SW 1271 (cell line): ENCODE measurements at places on chromosomes 5 and 9.

DNA sequence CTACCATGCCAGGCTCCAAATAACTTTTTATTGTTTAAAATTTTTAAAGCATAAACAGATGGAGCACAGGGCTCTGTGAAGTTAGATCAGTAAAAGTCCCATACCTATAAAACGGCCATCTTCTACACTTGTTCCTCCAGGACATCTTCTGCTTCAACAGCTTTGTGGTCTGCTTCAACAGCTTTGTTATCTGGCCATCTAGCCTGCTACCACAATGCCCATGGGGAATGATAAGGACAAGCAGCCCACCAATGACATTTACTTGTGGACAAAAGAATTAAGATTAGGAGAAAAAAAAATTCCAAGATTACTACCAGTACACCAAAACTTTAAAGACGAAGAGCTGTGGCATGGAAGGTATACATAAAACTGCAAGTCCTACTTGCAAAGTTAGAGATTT is 2.2 kb upstream of the VPS13A start:
- no peak for DNase-seq

GRCh38 chr5:119631660-119632059 is 2.3 kb downstream of the FAM170A start:
- no peak for DNase-seq

DNA sequence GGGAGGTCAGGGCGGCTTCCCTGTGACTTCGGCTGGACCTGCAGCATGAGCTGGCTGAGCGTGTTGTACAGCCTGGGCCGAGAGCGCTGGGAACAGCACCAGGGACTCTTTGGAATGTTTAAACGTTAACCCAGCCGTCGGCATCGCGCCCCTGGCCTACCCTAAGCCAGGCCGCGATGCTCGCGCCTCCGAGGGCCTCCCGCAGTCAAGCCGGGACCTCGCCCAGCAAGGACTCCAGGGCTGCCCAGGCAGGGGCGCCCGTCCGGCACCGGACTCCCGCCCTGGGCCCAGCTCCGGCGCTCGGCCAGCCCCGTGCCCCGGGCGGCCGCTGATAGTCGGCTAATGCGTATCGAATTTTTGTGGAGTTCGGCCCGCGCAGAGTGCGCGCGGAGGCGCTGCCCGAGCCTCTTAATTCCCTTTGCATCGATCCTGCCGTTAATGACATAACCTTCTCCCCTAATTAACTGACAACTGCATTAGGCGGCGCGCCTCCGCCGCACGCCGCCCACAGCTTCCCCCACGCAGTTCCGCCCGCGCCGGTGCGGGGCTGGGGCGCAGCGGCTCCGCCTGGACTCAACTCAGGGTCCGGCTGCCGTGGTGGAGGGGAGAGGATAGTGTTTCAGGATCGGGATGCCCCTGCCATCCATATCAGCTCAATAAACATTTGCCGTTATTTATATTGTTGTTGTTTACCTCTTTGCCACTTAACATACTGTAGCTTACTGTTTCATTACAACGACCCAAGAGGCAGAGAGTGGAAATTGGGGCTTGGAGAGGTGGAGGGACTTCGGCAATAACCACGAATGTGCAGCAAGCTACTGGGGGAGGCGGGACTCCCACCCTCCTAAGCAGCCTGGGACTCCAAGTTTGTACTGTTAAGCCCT is 28.8 kb upstream of the CDC23 start:
- DNase-seq, result no peak

- no peak for DNase-seq
Measured at GRCh38 chr5:179208706-179209358, 136.4 kb downstream of the ADAMTS2 start.

DNA sequence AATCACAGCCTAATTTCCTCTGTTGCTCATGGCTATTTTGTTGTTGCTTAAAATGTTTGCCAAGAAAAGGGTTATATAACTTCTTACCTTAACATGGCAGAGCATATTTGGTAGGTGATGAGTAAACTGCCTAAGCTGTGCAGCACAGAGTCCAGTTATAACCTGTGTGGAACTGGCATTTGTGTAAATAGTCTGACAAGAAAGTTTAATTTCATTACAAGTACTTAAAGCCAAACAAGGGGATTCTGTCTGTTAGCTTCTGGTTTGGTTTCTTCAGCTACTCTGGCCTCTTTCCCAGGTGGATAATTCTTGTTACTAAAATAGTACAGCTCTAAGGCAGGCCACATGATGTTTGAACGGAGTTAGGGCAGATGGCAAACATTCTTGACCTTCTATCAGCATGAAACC is 72.2 kb downstream of the PTCD2 start:
- no peak for DNase-seq

- no peak for DNase-seq
Measured at GRCh38 chr5:55222985-55223811, 3.9 kb downstream of the MCIDAS start.
